Smooth muscle cell of the brain vasculature (primary cell): ENCODE measurements at places on chromosomes 2 and 18.

- DNase-seq = no peak
Observed at GRCh38 chr2:104415284-104415683, 438.6 kb upstream of the POU3F3 start.

GRCh38 chr2:177394594-177394973, 2.0 kb downstream of the AGPS start:
- DNase-seq = no peak

- DNase-seq = no peak
Observed at GRCh38 chr18:51165296-51165695, 32.2 kb downstream of the MEX3C start.

- no peak for DNase-seq
Observed at GRCh38 chr2:67649331-67650261, 252.5 kb downstream of the ETAA1 start.

DNA sequence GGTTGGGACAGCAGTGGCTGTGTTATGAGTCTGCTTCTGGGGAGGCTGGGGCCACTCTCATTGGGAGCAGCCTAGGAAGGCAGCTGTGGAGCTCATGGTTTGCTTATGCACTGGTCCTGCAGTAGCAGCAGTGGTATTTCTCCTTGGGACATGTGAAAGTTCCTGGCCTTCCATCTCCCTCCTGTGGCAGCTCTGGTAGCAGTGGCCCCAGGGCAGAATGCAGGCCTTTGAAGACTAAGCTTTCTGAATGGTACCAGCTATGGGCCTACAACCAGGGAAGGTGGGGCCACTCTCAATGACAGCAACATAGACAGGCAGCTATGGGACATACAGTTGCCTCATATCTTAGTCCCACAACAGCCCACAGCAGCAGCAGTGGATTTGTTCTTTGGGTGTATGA, 117.3 kb upstream of the VWC2L start:
- DNase-seq = no peak

- no peak for DNase-seq
Observed at GRCh38 chr2:52976143-52976949, 791.3 kb upstream of the CHAC2 start.

DNA sequence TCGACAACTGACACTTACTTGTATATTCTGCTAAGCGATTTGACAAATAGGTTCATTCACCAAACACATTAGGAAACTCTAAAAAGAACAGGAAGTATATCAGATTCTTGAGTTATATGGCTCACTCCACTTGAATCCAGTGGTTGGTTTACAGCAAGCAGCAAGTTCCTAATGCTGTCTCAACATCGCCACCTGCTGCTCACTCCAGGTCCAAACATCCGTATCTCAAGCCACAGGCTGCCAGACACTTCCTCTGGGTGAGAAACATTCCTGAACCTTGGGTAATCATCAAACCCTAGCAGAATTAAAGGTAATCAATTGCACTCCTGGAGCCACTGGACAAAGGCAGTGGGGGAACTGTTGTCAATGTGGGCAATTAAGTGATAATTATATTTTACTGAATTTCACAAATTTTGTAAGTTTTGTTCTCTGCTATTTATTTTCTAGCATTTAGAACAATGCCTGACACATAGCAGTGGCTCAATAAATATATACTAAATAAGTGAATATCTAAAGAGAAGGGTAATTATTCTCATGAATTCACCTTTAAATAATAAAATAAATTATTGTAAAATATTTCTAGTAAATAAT, 107.1 kb upstream of the TTN start:
- peak; percentile 57 for DNase-seq

- no peak for DNase-seq
Observed at GRCh38 chr2:97994476-97994875, 1.3 kb downstream of the TMEM131 start.

DNA sequence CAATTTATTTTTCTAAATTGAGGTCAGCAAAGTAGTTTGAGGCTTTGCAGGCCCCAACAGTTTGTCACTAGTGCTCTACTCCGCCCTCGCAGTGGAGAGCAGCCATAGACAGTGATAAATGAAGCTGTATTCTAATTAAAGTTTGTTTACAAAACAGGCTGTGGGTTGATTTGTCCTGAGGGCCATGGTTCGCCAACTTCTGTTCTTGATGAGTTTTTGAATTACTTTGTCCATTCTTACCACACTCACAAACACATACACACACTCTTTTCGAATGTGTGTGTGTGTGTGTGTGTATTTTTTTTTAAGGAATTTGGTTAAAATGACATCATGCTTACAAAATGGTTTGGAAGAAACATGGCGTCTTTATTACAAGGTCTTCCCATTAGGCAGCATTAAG, 68.6 kb downstream of the MTCL1 start:
- no peak for DNase-seq

GRCh38 chr2:135826544-135826943, 10.4 kb downstream of the LCT start:
- no peak for DNase-seq

DNA sequence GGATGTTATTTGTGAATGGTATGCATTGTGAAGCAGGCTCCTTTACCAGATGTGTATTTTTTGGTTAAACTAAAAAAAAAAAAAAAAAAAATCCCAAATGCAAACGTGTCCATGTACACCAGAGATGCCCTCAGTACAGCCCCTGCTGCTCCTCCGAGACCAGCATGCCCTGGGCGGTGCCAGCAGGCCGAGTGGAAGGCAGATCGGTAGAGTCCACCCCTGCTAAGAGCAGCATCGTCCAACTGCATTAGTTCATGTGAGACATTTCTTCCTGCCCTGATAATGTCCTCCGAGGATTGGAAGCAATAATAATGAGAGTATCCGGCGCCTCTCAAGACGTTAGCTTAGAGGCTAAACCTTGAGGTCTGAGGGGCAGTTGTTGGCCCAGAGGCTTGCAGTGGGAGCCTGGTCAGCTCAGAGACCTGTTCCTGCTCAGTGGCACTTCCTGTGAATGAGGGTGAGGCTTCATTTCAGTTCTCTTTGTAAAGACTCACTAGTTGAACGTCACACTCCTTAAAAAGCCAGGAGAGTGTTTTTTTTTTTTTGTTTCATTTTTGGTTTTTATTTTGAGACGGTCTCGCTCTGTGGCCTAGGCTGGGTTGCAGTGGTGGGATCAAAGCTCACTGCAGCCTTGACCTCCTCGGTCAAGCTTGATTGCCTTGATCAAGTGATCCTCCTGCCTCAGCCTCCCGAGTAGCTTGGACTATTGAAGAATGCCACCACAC, 5.6 kb downstream of the SLC66A3 start:
- no peak for DNase-seq

GRCh38 chr2:174633623-174633930, 36.0 kb upstream of the WIPF1 start:
- no peak for DNase-seq

- no peak for DNase-seq
Observed at GRCh38 chr2:74743778-74744177, 89.7 kb downstream of the SEMA4F start.

- DNase-seq = peak; percentile 26
Observed at GRCh38 chr2:28163028-28163427, 229.6 kb upstream of the FOSL2 start.

DNA sequence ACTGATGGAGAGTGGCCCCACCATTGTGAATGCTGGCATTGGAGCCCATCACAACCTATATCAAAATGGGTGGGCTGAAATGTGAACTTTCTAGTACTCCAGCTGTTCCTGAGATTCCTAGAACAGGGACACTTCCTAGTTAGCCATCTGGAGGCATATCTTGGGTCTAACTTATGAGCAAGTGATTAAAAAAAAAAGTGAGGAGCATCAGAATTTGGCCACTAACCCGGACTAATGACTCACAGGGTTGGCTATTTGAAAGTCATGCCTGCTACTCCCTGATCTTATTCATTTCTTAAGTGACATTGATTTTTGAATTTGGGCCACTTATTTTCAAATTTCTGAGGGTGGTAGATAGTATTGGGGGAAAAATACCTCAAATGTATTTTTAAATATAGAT, 216.6 kb downstream of the HRH4 start:
- no peak for DNase-seq

DNA sequence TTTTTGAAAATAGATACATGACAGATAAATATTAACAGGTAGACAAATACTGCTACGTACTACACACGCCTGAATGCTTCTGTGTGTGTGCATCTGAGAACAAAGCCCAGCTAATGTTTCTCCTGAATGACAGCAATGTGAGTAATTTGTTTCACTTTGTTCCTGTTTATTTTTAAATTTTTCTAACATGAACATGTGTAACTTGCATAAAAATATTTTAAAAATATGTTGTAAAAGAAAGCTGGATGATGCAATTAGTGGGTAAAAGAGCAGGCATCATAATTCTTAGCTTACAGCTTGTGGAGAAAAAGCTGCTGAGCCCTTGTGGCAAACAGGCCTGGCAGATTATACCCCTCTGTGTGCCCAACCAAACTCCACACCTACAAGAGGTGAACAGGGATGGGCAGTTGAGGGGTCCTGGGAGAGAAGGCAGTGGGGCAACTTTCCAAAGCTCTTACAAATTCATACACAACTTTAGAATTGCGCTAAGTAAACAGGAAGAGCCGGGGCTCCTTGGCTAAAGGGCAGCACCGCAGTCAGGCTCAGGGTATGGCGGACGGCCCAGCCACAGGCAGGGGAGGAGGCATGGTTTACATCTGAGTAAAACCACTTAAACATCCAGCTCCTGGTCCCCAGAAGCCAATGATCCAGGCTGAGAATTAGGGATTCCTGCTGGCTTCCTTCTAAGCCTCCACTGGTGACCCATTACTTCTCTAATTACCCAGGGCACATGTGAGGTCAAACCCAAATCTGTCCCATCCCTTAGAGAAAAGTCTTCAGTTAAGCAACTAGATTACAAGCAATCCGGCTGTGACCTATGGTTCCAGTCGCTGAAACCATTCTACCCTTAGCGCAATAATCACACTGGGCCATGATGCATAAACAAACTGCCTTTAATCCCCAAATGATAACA, 14.0 kb downstream of the PXDN start:
- DNase-seq = no peak

DNA sequence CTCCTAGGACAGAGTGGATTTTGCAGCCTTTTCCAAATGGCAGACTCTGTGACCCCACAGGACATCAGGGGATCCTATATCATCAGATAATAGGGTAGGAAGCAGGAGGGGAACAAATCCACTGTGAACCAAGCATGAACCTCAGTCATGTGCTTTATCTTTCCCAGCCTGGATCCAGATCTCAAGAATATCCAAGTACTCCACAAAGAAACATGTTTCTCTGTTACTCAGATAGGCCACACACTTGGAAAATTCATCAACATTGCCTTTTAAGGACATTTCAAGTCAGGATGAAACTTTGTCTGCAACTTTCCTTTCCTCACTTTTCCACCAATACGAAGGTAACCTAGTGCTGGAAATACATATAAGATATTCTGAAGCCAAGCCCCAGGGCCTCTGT, 85.8 kb downstream of the RDH14 start:
- DNase-seq = no peak

DNA sequence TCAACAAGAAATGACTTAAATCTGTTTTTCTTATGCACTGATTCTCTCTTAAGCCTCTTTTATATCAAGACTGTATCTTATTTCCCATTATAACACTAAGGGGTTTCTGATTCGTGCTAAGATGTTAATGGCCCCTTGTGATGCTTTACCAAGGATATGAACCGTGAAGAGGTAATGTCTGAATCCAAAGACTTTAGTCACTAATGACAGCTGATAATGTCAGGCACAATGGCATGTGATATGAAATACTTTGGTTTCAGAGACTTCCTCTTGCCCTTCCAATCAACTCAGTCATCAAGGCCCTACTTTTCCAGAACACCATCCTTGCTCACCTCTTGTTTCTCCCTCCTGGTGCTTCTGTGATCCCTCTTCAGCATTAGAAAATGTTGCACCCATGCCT, 262.8 kb downstream of the KCNE4 start:
- no peak for DNase-seq

GRCh38 chr18:41745166-41746049, 209.6 kb upstream of the PIK3C3 start:
- DNase-seq = peak; percentile 6

- no peak for DNase-seq
Observed at GRCh38 chr2:218125626-218126080, at the start of gene CXCR2. TSS of gene CXCR2 (plus strand) at chr2:218126028. CDS start at chr2:218134802, 8,774 bp downstream.

- no peak for DNase-seq
Observed at GRCh38 chr2:3284657-3285630, 92.7 kb downstream of the EIPR1 start.

DNA sequence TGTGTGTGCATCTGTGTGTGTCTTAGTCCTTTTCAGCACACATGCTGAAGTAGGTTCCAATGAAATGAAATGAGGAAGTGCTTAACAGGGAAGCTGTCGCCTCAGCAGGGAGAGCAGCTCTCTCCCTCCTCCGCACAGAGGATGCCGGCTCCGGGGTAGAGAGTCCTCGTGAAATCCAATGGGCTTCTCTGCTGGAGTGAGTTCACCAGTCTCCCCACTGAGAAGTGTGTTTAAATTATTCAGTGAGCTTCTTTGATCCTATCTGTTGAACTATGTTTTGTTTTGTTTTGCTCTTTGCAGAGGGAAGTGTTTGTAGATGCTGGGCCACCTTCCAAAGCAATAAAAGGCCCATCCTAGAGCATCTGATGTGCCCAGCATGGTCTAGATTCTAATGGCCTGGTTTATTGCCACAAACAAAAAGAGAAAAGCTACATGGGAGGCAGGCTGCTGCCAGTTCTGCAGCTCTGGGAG, 6.7 kb downstream of the PPP1R7 start:
- DNase-seq = peak; percentile 56

DNA sequence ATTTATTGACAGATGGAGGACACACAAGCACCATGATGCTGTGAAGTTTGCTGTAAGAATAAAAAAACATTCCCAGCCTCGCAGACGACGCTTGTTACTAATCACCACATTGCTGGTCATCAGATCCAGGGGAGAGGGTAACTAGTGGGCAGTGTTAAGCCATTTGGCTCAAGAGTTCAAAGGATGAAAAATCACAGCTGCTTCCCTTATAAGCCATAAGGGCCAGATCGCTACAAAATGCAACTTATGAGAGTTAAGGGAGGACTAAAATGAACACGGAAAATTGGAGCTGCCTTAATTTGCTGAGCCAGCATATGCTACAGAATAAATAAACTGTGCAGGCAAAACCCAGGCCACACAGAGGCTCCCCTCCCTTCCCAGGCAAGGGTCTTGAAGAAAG, 522.6 kb downstream of the TDRD15 start:
- no peak for DNase-seq

DNA sequence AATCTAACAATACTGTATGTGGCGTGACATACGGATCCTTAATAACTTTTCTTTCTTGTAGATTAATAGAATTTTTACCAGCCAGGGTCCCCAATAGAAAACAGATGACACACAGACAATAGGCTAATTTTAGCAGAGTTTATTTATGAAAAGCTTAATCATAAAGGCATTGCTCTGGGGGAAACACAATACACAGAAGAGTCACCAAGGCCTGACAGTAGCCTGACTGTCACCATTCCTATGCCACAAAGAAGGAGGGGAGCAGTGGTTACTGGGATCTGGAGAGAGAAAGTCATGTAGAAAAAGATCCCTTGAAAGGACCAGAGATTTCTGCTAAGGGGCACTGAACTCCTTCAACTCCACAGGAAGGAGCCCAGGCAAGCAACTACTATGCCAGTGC, 139.5 kb downstream of the METTL4 start:
- DNase-seq = no peak

DNA sequence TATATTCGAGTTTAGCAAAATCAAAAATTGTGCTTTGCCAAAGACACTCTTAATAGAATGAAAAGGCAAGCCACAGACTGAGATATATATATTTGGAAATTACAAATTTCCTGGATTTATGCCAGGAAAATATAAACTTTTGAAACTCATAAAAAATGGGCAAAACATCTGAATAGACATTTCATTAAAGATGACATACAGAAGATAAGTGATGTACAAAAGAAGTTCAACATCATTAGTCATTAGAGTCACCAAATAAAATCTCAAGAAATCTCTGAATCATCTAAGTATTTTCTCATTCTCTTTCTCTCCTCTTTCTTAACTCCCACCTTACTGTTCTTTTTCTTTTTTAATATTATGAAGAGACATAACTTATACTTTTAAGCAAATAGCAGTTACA, 921.1 kb downstream of the DSC3 start:
- DNase-seq = no peak
